Heart right ventricle (tissue), 16 donors: ENCODE measurements at places on chromosomes 12 and 14. TPM values are rescaled to one million over a fixed set of nuclear protein-coding genes. Genes with fewer than 3 reads are reported as not detected.

INSM2 gene
- total RNA-seq = not detected

DNA sequence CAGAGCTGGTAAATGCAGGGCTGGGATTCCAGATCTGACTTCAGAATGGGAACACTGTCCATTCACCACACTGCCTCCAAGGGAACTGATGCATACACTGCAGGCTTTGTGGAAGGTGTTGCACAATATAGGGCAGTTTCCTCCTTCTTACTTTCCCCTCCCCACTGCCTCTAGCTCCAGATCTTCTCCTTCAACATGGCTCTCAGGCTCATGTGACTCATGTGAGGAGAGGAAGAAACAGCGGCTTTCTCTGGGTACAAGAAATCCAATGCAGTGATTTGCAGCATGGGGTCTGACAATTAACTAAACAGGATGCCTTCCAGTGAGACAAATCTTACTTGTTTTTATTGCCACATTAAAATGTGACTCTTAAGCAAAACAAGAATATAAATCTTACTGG, 447.6 kb upstream of the CCDC196 start:
- no peak for DNase-seq

HOXC5 gene
- total RNA-seq = not detected

- DNase-seq = no peak
Observed at GRCh38 chr14:36028665-36029064, 147.9 kb downstream of the PTCSC3 start.

KRT6C gene
- total RNA-seq = not detected
